ENCODE measurements at places on chromosomes 2 and 18.
A peak's percentile ranks its signal among the peaks of the same experiment; 100 is the strongest.

DNA sequence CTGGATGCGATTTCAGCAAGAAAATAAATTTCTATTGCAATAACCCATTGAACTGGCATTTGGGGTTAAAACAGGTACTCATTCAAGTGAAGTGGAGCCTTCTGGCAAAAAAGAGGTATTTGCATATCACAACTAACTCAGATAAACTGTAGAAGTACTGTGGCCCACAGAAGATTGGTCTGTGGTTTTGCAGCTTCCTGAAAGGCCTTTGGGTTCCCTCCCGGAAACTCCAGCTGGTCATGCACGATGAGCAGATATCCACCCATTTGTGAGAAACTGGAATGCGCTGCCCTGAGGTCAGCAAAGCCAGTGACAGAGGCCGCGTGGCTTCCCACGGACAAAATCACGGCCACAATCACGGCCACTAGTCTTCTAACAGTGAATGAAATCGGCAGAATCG is 106.3 kb downstream of the EPHA4 start:
- no peak for DNase-seq

DNA sequence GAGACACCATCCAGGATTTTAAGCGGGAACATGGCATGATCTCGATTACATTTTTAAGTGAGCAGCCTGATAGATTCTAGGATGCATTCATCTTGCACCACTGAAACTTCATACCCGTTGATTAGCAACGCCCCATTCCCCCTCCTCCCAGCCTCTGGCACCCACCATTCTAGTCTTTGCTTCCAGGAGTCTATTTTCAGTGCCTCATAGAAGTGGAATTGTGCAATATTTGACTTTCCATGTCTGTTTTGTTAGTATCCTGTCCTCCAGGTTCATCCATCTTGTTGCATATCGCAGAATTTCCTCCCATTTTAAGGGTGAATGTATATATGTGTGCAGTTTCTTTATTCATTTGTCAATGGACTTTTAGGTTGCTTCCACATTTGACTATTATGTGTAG is 20.9 kb upstream of the SLC66A3 start:
- no peak for DNase-seq

DNA sequence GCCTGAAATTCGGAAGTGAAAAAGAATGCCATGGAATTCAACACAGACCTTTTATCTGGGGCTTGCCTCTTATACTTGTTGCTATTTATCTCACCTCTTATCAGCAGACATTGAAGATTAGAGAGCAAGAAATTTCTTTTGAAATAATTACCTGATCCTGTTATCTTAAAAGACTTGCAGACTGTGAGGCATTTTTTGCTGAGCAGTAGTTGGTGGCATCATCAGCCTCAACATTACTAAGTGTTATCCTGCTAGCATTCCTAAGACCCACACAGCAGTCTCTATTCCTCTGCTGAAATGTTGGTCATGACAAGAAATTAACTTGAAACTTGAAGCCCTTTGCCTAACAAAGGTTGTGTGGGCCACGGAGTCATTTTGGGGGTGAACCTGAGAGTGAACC is 186.5 kb downstream of the TRIB2 start:
- DNase-seq = no peak

DNA sequence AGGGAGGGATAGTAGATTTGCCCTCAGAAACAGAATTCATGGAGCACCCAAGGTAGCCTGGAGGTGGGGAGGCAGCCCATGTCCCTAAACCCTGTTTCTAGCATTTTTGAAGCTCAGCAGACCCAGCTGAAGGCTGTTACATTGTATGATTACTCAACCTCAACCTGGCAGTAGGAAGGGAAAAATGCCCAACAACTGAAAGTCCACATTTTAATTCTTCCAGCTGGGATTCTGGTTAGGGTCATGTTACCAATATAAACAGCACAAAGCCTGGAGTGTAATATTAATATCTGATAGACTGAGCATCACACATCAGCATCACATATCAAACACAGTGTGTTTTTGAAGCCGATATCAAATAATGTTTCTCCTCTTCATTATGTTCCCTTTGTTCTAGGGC is 437.0 kb downstream of the HRH4 start:
- no peak for DNase-seq

GRCh38 chr2:175256806-175257585 is 75.5 kb upstream of the ATP5MC3 start:
- DNase-seq = no peak

DNA sequence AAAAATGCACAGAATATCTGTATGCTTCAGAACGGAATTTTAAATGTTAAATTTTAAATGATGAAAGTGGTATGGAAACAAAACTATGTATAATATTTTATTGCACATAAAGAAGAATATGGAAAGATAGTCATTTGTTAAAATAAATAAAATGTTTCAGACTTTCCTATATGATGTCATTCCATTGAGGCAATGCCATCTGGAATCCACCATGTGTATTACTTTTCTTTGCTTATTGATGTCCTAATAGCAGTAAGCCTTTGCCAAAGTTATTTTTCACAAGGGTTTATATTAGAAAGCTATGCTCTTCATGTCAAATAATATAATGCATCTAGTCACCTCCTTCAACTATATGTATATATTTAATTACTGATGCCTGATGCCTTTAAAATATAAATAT is 601.6 kb upstream of the PKDCC start:
- no peak for DNase-seq

- no peak for DNase-seq
Measured at GRCh38 chr2:230932556-230933511, 7.8 kb upstream of the GPR55 start.

- no peak for DNase-seq
Measured at GRCh38 chr2:68745006-68745405, 10.4 kb downstream of the ARHGAP25 start.

GRCh38 chr2:168354499-168354898 is 101.6 kb upstream of the CERS6 start:
- DNase-seq = no peak

GRCh38 chr2:148989882-148990493 is 48.5 kb upstream of the LYPD6B start:
- peak; percentile 12 for DNase-seq

DNA sequence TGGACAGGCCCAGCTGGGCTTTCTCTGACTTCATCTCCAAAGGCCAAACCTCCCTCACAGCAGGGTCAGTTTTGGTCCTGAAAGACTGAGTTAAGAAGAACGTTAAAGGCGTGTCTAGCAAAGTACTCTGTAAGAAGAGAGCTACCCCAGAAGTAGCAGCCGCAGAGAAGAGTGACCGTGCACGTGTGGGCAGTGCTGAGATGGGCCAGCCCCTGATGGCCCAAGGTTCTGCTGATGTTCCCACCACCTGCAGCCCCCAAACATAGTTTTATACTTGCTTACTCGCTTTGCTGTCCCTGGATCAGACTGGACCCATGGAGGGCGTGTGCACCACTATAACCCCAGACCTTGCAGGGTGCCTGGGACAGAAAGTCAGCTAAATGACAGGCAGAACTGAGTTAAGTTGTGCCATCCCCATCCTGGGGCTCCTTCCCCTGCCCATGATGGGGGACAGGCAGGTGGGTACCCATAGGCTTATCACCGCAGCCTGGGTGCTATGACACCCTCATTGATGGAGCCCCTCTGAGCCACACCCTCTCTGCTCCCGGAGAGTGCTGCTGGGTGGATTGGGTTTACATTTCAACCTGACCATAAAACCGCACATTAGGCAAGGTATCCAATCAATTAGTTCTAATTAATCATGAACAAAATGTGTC is 367.3 kb upstream of the HS6ST1 start:
- no peak for DNase-seq

DNA sequence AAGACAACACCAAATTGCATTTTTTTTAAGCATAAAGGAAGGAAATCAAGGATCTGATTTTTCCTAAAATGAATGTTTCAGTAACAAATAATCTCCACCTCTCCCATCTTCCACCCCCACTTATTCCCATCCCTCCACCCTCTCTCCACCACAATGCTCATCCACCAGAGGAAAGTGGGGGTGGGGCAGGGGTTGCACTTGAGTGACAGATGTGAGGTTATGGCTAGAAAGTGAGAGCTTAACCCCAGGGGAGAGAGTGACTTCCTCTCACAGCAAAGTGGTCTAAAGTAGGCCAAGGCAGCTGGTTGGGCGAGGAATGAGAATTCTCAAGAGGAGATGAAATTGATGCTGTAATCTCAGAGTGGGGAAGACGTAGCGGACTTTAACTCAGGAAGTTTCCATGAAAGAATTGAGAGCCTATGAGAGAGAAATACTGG is 104.7 kb downstream of the HNRNPLL start:
- no peak for DNase-seq

GRCh38 chr2:152222975-152223637 is 47.5 kb upstream of the STAM2 start:
- DNase-seq = no peak

DNA sequence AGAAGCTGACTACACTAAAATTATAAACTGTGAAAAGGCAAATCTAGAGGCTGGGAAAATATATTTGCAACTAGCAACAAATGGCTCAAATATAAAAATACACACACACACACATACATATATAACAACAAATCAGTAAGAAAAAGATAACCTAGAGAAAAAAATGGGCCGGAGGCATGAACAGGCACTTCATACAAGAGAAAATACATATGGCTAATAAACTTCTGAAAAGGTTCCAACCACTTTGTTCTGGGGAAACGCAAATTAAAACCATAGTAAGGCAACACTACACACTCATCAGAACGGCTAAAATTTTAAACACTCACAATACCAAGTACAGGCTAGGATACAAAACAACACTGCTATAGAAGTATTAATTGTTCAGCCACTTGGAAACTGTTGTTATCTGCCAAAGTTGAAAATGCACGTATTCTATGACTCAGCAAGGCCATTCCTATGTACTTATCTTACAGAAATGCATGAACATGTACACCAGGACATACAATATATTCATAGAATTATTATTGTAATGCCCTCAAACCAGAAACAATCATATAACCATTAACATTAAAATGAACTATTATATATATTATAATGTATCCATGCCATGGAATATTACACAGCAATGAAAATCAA is 15.6 kb downstream of the WDSUB1 start:
- no peak for DNase-seq

- DNase-seq = peak; percentile 57
Measured at GRCh38 chr2:101113441-101114267, 37.5 kb downstream of the TBC1D8 start.

- DNase-seq = no peak
Measured at GRCh38 chr2:127588241-127588640, 52.8 kb downstream of the MYO7B start.

- DNase-seq = no peak
Measured at GRCh38 chr2:212254339-212254738, 284.3 kb downstream of the ERBB4 start.

- no peak for DNase-seq
Measured at GRCh38 chr2:25314514-25315315, 27.0 kb downstream of the DNMT3A start.

GRCh38 chr2:72235497-72236415 is 88.1 kb upstream of the CYP26B1 start:
- no peak for DNase-seq

GRCh38 chr2:5700551-5700950 is 8.4 kb downstream of the SOX11 start:
- DNase-seq = no peak

DNA sequence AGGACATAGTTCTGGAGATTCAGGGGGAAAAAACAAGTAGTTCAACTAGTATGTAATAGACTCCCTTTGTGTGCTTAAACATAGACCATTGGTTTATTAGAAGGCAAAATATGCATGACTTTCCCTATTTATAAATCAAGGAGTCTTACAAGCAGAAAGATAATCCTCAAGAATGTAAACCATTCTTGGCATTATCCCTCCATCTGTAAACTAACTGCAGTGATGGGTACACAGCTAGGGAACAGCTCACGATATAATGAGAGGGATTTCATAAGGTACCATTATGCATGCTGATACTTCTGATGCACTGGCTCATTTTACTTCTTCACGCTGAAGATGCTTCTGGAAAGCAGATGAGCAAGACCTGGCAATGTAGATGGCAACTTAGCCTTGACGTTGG is 878 bp downstream of the FBXO15 start:
- DNase-seq = no peak

- peak; percentile 90 for DNase-seq
Measured at GRCh38 chr2:216700088-216700567, 4.8 kb upstream of the IGFBP5 start.

DNA sequence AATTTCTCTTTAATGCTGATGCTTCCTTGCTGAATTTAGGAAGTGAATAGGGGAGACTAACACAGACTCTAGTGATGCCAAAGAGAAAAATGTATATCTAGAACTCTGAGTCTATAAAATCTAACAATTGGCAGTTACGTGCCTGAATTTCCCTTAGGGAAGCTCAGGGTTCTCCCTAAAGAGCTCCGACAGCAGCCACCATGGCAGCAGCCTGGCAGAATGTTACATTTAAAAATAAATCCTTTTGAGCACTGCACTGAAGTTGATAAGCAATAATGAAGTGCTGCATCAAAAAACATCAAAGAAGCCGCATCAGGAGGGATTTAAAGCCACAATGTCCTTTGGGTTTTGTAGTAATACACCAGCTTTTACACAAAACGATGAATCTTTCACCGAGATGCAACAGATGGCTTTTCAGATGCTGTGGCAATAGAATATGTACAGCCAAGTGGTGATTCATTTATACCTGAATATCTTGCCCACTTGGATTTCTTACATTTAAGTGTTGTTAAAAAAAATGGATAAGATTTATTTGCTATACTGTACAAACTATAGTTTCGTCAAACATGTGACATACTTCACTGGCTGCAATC is 291.2 kb upstream of the SESTD1 start:
- no peak for DNase-seq

GRCh38 chr2:120384486-120385354 is 38.8 kb downstream of the INHBB start:
- DNase-seq = no peak

- DNase-seq = no peak
Measured at GRCh38 chr2:11129598-11130449, 25.4 kb upstream of the SLC66A3 start.

GRCh38 chr18:41378598-41378997 is 576.4 kb upstream of the PIK3C3 start:
- DNase-seq = no peak

DNA sequence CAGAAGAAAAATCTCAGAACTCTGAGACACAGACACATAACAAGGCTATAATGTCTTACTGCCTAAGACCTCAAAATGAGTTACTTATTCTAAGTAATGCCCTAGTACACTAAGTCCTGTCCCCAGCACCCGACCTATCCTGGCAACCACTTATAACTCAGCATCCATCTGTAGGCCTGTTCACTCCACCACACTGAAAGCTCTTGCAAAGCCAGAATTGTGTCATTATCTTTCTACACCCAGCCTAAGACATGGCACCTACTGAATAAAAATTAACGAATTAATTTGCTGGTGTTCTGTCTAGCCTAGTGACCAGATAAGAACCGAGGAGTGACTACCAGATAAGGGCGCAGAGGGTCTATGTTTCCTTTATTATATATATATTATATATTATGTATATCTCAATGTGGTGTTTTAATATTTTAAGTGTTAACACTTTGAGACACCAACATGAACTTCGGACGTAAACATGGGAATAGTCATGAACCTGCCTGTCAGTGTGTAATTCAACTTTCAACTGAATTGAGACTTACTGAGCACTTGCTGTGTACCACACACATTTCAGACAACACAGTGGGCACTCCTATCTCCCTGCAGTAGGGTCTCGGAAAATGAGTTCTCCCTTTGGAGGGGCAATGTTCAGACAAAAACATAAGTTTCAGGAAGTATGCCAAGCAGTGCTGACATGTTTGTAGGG is 27.7 kb downstream of the TMEM131 start:
- no peak for DNase-seq

GRCh38 chr2:181054256-181054655 is 73.9 kb downstream of the UBE2E3 start:
- DNase-seq = no peak

- no peak for DNase-seq
Measured at GRCh38 chr18:506264-506663, 5.8 kb upstream of the COLEC12 start.

- no peak for DNase-seq
Measured at GRCh38 chr18:21141668-21142422, 30.2 kb upstream of the ROCK1 start.

Measured in NCI-H2081 treated with DMSO at 0.1 percent for 48 hours (cell line).